ENCODE measurements at places on chromosomes 7 and 10.

- DNase-seq, result no peak
Measured at GRCh38 chr7:26729150-26729775, 135.1 kb downstream of the SKAP2 start.

DNA sequence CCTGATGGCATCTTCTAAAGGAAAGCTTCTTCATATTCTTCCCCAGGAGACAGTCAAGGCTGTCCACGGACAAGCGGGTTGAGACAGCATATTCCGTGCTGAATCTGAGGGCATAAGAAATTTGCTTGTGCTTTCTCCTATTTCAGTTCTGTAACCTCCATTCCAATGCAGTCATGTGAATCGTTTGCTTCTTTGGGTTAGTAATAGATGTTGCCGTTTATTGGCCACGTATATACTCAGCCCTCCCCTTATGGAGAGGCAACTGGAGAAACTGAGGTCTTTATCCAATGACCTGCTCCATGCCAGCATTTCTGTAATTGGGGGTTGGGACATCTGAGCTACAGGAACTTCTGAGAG, 38.9 kb downstream of the LYZL1 start:
- DNase-seq, result no peak

DNA sequence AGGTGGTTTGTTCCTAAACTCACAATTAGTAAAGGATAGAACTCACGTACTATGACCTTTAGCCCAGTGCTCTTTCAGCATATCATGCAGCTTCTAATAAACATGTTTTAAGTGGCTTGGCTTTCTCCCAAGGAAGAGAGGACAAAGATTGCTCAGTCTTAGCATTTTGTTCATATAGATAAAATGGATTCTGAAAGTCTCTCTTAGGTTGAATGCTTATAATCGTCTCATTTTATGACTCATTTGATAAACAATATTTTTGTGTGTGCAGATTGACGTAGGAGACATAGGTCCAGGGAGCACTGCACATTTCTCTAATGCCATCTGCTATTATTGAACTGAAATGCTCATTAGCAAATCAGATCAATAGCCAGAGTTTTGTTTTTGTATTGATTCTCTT, 44.8 kb downstream of the GNAT3 start:
- DNase-seq, result no peak

DNA sequence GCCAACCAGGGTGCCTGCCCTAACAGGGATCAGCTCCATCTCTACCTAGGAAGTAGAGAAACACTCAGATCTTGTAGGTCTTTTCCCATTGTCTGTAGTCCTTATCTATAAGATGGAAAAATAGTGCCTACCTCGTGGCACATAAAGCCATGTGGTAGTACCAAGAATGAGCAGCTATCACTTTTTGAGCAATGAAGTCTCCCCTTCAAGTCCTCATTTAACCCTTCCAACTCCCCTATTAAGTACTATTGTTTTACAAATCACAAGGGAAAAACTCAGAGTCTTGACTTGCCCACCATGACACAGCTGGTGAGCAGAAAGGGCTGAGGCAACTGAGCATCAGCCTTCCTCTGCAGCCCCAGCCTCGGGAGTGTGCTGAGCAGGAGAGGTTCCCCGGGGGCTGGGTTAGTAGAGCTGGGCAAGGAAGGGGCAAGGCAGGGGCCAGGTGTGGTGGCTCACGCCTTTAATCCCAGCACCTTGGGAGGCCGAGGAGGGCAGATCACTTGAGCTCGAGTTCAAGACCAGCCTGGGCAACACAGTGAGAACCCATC, 3.3 kb downstream of the FRAT2 start:
- DNase-seq, result no peak

DNA sequence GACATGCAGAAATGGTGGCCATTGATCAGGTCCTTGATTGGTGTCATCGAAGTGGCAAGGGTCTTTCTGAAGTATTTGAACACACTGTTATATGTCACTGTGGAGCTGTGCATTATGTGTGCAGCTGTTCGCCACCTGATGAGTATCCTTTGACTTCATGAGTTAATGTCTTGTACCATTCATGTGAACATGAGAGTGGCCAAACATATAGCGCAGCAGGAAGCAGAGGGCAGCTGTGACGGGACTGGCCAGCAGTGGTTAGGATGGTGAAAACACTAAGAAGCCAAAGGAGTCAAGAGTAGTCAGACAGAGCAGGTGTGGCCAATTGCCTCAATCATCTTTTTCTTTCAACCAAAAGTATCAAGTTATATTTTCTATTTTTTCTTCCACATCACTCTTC, 167.4 kb downstream of the IMMP2L start:
- DNase-seq, result no peak

DNA sequence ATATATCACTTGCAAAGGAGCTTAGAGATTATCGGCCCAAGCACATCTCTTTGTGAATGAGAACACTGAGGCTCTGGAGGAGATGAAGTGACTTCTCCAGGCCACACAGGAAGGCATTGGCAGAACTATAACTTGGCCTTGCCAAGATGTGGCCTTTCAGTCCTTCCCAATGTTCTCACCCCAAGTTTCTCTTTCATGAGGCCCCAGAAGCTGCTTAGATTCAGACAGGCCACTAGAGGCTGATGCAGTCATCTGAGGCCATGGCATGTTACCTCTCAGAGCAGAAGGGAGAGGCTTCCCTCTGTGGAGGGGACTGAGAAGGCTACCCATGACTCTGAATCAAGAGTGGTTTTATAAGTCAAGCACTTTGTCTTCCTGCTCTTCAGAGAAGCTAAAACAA, 1003.7 kb downstream of the LRMDA start:
- no peak for DNase-seq

DNA sequence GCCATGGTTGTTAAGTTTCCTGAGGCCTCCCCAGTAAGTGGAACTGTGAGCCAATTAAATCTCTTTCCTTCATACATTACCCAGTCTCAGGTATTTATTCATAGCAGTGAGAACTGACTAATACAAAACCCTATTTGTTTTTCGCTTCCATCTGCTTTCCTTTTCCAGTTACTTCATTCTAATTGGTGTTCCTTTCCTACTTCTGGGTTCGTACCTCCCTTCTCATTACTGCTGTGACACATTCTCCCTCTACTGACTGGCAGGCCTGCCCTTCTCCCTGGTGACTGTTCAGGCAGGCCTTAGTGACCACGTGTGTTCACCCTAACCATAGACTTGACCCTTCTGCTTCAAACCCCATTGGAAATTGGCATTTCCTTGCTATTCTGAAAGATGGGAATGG, 37.7 kb downstream of the MTURN start:
- DNase-seq, result no peak

DNA sequence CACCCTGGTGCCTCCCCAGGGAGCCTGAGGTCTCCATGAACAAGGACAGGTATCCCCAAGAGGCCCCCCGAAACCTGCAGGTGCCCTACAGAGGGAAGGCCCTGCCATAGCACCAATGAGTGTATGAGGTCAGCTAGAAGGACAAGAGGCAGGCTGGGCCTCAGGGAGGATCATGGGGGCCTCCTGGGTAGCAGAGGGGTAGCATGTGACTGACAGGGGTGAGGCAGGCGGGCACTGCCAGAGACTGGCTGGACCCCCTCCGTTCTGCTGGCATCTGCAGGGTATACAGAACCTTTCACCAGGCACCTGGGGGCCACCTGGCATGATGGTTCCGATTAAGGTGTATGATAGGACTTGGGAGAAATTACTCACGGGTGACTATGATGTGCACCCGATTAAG, 79.2 kb upstream of the KCTD7 start:
- DNase-seq, result no peak

DNA sequence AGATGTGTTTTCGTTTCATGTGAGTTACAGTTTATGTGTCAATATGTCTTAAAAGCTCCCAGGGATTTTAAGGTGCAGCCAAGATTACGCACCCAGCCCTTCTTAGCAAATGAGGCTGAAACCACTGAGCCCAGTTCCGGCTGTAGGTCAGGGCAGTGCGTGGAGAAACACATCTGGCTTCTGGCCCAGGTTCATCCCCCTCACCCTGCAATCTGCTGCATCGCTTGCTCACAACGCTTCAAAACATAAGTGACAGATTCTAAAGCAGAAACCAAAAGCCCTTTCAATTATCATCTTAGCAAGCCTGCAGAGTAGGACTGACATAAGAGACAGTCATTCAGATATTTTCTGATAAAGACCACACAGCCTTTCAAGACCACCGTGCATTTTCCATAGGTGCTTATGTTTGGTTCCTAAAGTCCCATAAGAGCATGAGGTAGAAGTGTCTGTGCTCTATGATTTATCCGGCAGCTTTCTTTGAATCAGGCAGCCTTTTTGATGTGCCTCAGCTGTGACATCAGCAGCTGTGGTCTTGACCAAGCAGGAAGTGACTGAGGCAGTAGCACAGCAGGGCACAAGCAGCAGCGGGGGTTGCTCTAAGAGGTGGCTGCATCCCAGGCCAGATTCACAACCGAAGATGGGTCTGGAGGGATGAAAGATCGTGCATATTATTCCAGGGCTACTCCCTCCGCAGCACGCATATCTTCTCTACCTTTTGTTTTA, 72.1 kb upstream of the LYZL2 start:
- peak; percentile 56 for DNase-seq

DNA sequence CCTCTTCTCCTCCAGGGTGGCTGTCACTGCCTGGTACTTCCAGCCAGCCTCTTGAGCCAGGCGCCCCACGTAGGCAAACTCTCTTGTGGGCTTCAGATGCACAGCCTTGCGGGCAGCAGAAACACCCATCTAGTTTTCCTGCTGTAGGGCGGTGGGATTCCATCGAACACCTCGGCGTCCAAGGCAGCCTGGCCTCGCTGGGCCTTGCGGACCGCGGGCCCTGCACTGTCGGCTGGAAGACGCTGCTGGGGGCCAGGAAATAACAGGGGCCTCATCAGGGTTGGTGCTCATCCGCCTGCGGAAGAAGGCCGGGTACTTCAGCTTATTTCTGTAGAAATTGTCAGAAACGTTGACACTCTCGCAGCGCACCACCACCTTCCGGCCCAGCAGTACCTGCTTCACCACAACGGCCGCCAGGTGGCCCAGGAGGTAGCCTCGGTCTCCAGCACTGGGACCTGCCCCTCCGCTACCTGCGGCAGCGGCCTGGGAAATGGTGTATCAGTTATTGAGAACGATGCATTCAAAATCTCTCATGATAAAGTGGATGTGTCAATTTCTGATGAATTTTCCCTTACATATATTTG, 61.1 kb downstream of the WDFY4 start:
- no peak for DNase-seq

DNA sequence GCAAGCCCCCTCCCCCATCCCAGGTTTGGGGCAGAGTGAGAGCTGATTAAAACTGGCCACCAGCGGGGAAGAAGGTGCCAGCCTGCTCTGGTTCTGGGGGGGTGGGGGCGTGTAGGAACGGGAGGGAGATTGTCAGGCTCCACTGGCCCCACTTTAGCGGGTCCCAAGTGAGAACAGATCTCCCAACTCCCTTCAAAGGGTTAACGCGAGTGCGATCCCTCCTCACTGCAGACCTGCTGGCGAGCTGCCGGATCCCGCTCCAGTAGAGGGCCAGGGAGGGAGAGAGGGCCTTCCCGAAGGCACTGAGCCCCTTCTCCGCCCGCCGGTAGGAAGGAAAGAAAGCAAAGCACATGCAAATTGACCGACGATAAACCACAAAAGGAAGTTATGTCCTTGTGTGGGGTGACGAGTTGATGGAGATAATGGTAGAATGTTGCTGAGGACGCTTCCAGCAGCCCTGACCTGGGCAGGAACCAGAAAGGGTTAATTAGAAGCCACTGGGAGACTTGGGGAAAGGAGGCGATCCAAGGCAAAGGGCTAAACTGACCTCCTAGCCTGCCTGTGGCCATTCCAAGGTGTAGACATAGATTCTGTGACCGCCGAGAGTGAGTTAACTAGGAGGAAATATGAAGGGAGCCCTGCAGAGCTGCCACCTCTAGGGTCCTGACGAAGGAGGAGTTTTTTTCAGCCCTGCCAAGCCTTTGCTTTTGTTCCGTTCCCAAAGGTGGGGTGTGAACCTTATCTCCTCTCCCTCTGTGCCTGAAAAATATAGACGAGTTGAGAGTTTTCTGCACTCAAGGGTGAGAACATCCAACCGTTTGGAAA, 1.5 kb downstream of the NRG3 start:
- DNase-seq, result no peak

DNA sequence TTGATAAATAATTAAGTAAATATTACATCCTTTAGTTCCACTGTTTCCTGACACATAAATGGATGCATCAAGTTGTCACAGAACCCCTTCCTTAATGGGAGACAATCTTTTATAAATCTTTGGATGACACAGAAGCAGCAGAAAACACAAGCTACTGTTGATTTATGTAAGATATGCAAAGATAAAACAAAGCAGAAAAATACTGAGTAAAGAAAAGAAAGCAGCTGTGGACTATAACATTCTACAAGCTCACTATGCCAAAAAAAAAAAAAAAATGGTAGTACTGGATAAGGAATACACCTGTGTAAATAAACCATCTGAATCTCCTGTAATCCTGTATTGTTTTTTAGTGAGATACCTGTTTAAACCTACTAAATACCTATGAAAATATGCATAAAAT, 92.0 kb upstream of the FAM180A start:
- no peak for DNase-seq

DNA sequence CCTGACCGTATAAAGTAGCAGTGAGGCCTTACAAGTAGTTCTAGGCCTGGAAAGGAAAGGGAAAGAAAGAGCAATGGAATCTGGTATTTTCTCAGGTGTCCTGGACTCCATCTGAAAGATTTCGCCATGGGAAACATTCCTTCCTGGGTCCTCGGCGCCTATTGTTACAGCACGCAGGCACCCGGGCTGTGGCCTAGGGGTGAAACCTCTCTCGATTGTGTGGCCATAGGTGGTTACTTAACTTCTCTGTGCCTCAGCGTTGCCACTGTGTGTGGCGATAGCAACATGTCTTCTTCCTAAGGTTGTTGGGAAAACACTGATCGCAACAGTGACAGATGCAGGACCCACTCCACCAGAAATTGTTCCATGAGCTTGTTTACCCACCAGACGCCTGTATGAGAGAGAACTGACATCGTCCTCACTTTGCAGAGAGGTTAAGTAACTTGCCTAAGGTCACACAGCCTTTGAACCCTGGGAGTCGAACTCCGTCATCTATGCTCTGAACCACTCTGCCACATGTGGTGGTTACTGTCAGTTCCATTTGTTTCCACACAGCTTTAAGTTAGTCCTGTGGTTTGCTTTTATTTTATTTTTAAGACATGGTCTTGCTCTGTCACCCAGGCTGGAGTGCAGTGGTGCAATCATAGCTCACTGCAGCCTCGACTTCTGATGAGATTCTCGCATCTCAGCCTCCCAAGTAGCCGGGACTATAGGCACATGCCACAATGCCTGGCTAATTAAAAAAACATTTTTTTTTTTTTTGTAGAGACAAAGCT, 73.4 kb downstream of the LHPP start:
- DNase-seq, result no peak

DNA sequence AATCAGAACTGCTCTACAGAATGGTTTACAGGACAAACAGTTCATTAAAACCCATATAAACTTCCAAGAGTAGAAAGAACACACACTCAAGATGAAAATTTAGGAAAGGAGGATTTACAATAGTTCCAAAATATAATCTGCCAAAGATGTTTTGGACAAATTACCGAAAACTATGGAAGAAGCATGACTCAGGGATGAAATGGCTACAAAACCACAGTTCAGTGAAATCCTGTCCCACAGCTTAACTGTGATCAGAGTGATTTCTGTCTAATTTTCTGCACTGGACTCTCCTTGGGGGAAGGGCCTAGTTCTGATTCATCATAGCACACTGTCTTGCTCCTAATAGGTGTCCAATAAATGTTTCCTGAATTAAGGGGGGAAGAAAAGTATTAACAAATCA, 82.2 kb downstream of the HIPK2 start:
- no peak for DNase-seq
